ENCODE measurements at places on chromosomes 4 and X. TPM values are rescaled to one million over a fixed set of nuclear protein-coding genes. Genes with fewer than 3 reads are reported as not detected.

Gene TCEAL2
- total RNA-seq = 0.32 TPM

Gene RNF4
- total RNA-seq = 48.6 TPM

Gene SLITRK2
- 0.06 TPM for total RNA-seq

Gene ADAD1
- not detected for total RNA-seq

Gene RADX
- 0.42 TPM for total RNA-seq

Gene CT47B1
- not detected for total RNA-seq

Gene ABCG2
- 1.7 TPM for total RNA-seq

Gene UGT2B17
- total RNA-seq = 0.29 TPM

Gene EMCN
- 30.0 TPM for total RNA-seq

Gene TMPRSS11A
- total RNA-seq = not detected

Gene SMIM31
- total RNA-seq = not detected

Gene PPP4R3C
- not detected for total RNA-seq

Gene CT45A10
- total RNA-seq = not detected

Gene ADH1C
- 79.9 TPM for total RNA-seq

Gene FHDC1
- 1.2 TPM for total RNA-seq

All from mesenteric fat pad (tissue), 1 donor.